Peyer's patch (tissue), 4 donors: ENCODE measurements at places on chromosomes 4 and X.
A peak's percentile ranks its signal among the peaks of the same experiment; 100 is the strongest.

- DNase-seq: no peak
Observed at GRCh38 chrX:30280428-30280827, 28.8 kb downstream of the NR0B1 start.

DNA sequence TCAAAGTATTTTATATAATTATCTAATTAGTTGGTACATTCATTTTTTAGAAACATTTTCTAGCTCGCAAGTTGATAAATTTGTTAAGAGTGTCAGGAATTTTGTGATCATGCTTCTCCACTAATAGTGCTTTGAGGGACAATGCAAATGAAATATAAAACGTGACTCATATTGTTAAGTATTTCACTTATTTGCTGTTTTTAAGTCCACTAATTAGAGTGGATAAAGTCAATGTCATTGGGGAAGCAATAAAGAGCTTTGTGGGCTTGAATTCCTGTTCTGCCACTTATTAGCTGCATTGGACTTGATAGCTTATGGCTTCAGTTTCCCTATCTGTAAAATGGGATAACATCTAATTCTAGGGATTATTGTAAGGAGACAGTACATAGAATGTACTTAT lies 26.5 kb upstream of the ANAPC4 start:
- no peak for DNase-seq

- DNase-seq: no peak
Observed at GRCh38 chr4:8073206-8073863, 85.3 kb downstream of the ABLIM2 start.

GRCh38 chrX:112137276-112137675 lies 54.7 kb upstream of the TRPC5 start:
- DNase-seq: no peak

DNA sequence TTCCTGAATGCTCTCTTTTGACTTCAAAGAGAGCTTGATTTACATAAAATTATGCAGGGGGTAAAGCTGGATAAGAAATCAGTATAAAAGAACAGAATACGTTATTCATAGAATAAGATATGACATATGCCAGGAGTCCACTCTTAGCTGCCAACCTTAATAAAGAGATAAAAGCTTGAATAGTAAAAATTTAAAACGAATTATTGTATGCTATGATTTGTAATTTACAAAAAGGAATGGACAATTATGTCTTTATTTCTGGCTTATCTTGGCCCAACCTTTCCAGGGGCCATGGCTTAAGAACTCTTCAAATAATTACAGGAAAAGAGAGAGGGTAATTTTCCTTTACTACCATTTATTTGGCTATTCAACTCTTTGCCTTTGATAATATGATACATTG lies 192.2 kb upstream of the ITM2A start:
- DNase-seq: no peak

GRCh38 chr4:15470128-15470475 lies 420 bp downstream of the CC2D2A start:
- DNase-seq: no peak

- no peak for DNase-seq
Observed at GRCh38 chrX:139724626-139725025, 16.7 kb upstream of the MCF2 start.

GRCh38 chr4:73872316-73873108 lies 3.3 kb downstream of the CXCL1 start:
- DNase-seq: no peak

- no peak for DNase-seq
Observed at GRCh38 chrX:146602246-146602645, 207.3 kb upstream of the CXorf51B start.

DNA sequence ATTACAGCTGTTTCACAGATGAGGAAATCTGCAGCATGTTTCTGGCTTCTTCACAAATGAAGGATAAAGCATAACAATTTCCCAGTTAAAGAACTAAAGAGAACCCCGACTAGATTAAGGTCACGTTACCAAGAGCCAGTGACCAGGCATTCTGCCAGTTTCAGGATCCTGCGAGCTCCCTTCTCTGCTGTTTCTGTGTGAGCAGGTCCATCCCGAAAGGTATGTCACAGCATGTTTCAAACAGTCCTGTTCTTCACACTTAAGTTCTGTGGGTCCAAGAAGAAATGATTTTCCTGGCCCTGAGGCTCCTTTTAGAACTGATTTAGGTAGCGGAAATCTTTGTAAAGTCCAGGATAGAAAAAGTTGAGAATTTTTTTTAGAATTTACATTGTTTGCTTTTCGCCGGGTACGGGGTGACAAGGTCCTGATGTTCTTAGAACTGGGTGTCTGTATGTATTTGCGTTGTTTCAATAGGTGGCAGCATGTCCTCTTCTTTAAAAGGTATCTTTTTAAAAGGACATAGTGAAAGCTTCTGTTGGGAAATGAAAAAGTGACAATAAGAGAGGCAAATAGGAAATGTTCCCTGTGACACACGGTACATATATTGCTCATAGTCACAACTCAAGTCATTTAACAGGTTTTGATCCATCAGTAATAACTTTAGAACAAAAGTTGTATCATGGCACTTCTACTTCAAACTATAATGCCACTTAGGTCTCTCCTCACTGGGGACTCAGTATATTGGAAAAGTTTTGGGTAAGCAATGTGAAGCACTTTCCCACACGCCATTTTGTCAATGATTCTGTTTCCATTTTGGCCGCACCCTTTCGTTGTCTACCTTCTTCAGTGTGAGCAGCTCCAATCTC lies 18.4 kb downstream of the IL21 start:
- DNase-seq: no peak

DNA sequence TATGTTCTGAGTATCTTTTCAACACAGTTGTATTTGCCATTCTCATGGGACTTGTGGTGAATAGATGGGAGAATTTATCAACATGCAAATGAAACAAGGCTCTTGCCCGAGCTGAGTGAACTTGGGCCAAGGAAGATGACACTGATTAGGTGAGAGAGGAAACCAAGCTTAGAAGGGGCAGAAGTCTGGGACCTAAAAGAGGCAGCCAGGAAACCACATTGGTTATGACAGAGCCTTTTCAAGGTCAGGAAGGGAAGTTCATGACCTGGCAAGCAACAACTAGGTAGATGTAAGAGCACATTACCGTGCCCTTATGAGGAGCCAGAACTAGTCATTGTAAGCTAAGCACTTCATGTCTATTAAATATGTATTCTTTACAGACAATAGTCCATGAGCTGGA lies 590.3 kb downstream of the PACRGL start:
- no peak for DNase-seq

DNA sequence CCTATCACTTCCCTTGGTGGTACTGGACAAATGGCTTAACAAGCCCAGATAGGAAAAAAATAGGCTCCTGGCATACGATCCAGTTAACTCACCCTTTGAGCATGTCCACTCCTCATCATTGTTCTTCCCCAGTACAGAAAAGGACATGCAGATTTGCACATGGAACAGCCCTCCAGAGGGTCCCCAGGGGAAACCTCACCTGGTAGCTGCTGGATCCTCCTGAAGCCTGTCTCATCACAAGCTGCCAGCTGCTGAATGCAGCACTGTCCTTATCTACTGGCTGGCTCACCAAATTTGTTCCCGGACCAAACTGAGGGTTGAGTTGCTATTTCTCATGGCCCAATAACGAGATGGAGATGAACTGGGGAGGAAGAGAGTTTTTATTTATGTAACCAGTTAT lies 49.4 kb downstream of the SERTM2 start:
- DNase-seq: no peak

GRCh38 chrX:154761977-154762536 lies 607 bp upstream of the DKC1 start:
- no peak for DNase-seq

- no peak for DNase-seq
Observed at GRCh38 chr4:153010146-153010545, 74.0 kb downstream of the FHDC1 start.

DNA sequence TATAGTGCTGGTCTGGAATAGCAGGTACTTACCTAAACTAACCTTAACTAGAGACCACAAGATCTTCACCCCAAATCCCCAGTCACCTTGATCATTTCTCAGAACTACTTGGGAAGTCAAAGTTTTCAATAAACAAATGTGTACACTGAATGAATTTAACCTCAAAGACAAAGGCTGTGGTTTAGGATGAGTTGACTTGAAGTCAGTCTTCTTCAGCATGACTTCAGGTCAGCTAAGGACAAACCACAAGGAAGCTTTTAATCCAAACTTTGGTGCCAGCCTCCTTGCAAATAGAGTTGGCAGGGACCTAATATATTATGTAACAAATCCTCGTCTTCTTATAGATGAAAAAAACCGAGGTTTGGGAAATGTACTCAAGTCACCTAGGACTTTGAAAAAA lies 21.2 kb upstream of the VCX2 start:
- DNase-seq: no peak

- no peak for DNase-seq
Observed at GRCh38 chr4:56953680-56954520, 23.5 kb downstream of the NOA1 start.

DNA sequence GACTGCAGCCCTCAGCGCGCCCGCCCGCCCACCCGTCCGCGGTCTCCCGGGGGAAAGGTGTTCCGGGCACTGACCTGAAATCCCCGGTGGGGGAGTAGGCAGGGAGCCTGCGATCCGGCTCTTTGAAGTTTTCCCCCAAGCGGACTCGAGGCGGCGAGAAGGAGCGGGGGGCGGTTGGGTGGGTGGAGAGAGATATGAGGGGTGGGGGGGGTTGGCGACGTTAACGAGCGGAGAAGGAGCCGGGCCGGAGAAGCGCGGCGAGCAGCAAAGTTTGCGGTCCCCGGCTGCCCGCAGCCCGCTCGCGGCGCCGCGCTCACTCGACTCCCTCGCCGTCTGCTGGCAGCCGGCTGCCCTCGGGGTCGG lies 636 bp downstream of the BCOR start:
- no peak for DNase-seq

- DNase-seq: no peak
Observed at GRCh38 chrX:120090208-120090607, 12.7 kb upstream of the RHOXF2B start.

DNA sequence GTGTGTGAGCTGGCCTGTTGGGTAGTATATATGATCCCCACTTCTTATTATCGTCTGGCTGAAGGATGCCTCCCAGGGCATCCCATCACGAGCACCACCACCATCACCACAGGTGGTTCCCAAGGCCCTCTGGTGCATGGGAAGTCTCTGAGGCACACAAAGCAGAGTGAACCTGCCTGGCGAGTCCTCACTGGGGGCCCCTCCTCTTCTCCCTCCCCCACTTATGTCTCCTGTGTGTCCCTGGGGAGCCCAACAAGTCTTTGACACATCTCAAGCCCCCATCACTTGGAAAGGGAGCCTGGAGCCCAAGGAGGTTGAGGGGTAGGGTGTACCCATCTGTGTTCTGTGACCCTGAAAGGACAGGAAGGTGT lies 45.5 kb upstream of the NKX1-1 start:
- DNase-seq: no peak

- no peak for DNase-seq
Observed at GRCh38 chrX:22276781-22277180, 4.1 kb downstream of the CBLL2 start.

DNA sequence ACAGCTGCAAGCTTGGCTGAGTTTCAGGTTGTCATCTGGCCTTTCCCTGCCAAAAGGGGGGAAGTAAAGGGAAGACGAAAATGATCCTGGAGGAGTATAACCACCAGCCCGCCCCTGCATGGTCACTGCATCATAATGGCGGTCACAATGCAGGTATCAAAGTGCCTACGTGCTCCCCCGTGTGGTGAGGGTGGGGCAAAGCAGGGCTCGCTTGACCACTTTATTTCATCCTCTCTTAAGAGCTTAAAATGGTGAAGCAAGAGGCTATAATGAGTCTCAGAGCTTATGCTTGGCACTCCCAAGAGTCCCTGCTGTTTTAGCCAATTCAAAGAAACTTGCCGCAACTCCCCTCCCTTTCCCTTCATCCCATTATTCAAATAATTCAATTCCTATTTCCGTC lies 105.6 kb downstream of the APOOL start:
- DNase-seq: peak; percentile 59

GRCh38 chr4:8679032-8679431 lies 86.5 kb downstream of the CPZ start:
- no peak for DNase-seq

DNA sequence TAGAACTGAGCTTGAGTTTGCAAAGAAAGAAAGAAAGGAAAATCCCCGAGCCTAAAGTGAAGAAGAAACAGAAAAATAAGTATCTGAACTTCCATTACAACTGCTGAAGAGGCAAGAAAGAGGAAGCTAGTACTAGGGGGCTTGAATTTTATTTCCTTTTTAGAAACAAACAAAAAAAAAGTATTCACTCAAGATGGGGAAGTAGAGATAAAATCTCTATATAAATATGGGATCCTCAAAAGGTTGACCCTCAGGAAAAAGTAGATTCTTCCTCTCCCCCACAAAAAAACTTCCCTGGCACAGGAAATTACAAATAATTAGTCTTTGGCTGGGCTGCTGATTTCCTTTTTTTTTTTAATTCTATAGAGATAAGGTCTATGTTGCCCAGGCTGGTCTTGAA lies 16.0 kb downstream of the LRBA start:
- DNase-seq: no peak

DNA sequence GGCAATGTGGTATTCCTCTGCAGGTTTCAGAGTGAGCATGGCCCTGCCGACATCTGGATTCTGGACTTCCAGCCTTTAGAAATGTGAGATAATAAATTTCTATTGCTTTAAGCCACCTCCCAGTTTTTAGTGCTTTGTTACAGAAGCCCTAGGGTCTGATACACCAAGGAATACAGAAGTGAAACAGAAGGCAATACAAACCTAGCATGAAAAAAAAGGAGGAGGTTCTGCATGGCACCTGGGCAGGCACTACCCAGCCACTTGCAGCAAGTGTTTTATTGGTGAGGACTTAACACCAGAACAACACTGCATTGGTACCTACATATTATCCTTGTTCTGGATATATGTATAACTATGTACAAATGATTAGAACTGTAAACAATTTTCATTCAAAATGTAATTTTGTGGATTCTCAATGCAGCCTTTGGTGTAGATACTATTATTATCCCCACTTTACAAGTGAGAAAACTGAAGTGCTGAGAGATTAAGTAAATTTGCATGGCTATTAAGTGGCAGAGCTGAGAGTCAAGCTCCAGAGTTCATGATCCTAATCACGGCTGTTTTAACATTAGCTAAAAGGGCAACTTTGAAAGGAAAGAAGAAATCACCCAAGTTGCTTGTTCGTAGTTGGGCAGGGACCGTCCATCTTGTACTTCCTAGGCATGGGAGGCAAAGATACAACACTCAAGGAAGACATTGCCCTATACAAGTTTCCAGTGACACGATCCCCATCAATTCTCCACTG lies 71.8 kb downstream of the IL21 start:
- DNase-seq: no peak

DNA sequence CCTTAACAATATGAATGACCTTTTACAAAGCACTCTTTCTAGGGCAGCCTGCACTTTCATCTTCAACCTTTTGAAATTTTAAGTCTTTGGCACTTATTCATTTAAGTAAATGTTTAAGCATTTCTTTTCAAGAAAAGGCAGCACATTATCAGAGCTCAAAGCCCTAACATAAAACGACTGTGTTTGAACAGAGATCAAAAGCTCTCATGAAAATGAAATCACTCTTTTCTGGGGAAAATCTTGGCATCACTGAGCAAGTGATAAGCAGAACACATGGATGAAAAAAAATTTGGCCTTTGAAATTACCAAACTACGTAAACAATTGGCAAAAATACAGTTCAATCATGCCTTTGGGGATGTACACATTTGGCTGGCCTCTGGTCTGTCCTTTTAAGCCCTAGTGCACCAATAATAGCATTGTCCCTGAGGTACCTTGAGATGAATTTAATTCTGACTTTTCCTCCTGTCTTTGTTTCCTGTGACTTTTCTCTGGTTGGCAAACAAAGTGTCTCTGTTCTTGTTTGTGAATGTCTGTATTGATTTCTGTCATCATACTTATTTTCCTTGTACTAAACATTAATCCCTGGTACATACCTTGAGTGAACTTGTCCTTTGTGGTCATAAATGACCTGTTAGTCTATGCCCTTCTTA lies 12.9 kb upstream of the ODAM start:
- DNase-seq: no peak
